ENCODE measurements at places on chromosomes 2 and 18. TPM values are rescaled to one million over a fixed set of nuclear protein-coding genes. Genes with fewer than 3 reads are reported as not detected.

SKA1 gene
- total RNA-seq, result 22.1 TPM

IL1R2 gene
- total RNA-seq, result 0.15 TPM

SLC39A10 gene
- 45.9 TPM for total RNA-seq

- no peak overlapping the region for H3K4me3 ChIP-seq
- H3K36me3 ChIP-seq, result no peaks in the 10 kb centered on the region
- H3K27ac ChIP-seq, result no peak overlapping the region
- no peak for DNase-seq
- no peaks in the 10 kb centered on the region for H3K27me3 ChIP-seq
These were observed 244.9 kb upstream of the PXDN start for GRCh38 chr2:1989216-1989615.

DNA sequence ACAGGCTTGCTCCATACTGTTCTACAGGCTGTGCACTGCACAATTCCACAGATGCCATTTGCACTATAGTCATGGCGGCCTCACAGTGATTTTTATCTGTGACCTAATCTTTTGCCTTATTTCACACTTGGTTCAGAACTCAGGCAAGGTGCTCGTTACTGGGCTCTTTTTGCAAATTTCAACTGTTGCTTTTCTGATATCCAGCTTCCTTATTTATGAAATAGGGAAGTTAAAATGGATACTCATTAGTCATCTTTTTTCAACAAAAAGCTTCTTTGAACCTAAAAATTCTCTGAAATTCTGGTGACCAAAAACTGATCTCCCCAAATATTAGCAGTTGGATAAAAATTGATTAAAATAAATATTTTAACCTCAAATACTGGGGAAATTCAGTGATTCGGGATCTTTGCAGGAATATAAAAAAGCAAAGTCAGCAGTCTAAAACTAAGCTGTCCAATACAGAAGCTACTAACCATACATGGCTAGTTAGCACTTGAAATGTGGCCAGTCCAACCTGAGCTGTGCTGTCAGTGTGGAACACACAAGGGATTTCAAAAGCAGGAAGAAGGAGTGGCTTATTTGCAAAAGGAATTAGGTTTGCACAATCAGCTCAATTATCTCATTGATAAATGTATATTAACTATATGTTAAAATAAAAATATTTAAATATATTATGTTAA is 134.4 kb downstream of the COL4A4 start:
- H3K36me3 ChIP-seq, result no peaks in the 10 kb centered on the region
- no peak for DNase-seq
- no peaks in the 10 kb centered on the region for H3K4me1 ChIP-seq
- H3K27me3 ChIP-seq, result no peaks in the 10 kb centered on the region
- no peak overlapping the region for H3K27ac ChIP-seq
- no peak overlapping the region for H3K4me3 ChIP-seq

HOXD3 gene
- total RNA-seq, result 1.8 TPM

GRCh38 chr2:176415174-176415895 is 146.1 kb downstream of the MTX2 start:
- DNase-seq, result no peak
- H3K4me3 ChIP-seq, result no peak overlapping the region
- H3K27ac ChIP-seq, result no peak overlapping the region
- H3K4me1 ChIP-seq, result no peaks in the 10 kb centered on the region
- no peaks in the 10 kb centered on the region for H3K27me3 ChIP-seq

DNA sequence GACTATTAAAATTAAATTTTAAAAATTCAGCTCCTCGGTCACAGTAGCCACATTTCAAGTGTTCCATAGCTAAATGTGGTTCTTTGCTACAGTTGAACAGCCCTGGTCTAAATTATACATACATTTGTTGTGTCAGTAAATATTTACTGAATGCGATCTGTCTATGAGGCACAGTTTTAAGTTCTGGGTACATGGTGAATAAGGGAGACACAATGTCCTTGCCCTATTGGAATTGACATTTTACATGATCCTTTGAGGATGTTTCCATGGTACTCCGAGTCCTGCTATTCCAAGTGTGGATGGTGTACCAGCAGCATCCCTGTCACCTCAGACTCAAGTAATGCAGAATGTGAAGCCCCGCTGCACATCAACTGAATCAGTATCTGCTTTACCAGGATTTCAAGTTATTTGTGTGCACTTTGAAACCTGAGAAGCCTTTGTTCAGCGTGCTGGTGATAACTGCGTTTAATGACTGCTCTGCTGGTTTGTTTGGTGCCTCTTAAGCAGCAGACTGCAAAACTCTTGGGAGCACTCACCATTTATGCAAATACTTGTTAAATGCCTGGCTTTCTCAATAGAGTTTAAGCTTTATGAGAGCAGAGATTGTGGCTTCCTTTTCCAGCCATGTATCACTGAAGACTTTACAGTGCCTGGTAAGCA is 1.5 kb downstream of the GALNT1 start:
- peaks cover 7% of the 10 kb centered on the region for H3K4me1 ChIP-seq
- DNase-seq, result no peak
- peak overlapping the region; percentile 87 for H3K4me3 ChIP-seq
- H3K27ac ChIP-seq, result peak overlapping the region; percentile 86
- no peaks in the 10 kb centered on the region for H3K27me3 ChIP-seq
- H3K36me3 ChIP-seq, result peaks cover 2% of the 10 kb centered on the region

DNA sequence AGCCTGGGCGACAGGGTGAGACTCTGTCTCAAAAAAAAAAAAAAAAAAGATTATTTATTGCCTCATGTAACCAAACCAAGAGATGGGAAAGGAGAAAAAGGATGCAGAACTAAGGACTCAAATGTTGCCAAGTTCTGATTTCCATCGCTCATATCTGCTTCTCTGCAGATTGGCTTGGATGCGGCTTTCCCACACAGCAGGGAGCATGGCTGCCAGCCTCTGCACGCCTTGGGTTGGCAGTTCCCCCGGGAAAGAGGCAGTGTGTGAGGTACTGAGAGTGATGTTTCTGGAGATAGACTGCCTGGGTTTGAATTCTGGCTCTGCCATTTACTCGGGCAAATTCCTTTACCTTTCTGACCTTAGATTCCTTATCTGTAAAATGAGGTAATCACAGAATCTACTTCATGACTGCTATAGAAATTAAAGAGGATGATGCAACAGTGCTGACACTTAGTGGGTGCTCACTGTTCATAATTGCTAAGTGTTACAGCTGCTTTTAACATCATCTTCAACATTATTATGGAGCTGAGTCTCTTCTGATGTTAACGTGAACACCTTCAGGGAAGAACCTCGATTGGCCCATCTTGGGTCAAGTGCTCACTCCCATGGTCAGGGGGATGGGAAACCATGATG is 68.8 kb downstream of the ACAA2 start:
- DNase-seq, result no peak
- no peak overlapping the region for H3K4me3 ChIP-seq
- H3K27me3 ChIP-seq, result no peaks in the 10 kb centered on the region

- H3K27me3 ChIP-seq, result no peaks in the 10 kb centered on the region
These were observed 6.4 kb upstream of the SPATS2L start for GRCh38 chr2:200300065-200300464.

DNA sequence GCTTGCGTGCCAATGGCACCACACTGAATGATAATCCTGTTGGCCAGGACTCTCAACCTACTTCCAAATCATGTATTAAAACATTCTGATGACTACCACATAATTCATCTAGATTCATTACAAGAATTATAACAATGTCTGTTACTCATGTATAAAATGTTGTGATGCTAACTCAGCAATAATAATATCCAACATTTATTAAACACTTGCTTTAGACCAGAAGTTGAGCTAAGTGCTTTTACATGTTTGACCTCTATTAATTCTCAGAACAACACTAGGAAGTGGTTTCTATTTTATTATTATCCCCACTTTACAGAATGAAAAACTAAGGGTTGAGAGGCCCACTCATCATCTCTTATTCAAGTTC is 178.4 kb downstream of the LNPK start:
- H3K4me3 ChIP-seq, result no peak overlapping the region
- H3K4me1 ChIP-seq, result no peaks in the 10 kb centered on the region
- no peak for DNase-seq
- H3K27me3 ChIP-seq, result no peaks in the 10 kb centered on the region

DNA sequence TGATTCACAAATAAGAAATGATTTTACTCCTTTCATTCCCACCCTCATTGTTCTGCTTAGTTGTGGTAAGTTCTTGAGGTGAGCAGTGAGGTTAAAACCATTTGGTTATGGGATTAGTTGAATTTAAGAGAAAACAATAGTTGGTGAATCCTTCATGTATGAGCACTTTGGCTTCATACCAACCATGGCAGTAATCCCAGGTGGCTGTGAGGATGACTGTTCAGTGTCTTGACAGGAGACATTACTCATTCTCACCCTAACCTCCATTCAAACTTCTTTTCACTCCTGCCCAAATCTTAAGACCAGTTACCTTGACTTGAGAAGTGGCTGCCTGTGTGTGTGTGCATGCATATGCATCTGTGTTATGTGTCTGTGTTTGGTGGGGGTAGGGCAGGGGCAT is 143.1 kb downstream of the SETBP1 start:
- H3K4me3 ChIP-seq, result no peak overlapping the region
- no peak for DNase-seq
- no peaks in the 10 kb centered on the region for H3K4me1 ChIP-seq
- no peak overlapping the region for H3K27ac ChIP-seq

GRCh38 chr2:178700136-178700535 is 107.1 kb downstream of the TTN start:
- H3K4me3 ChIP-seq, result no peak overlapping the region
- H3K27me3 ChIP-seq, result peaks cover 5% of the 10 kb centered on the region
- DNase-seq, result no peak
- H3K36me3 ChIP-seq, result no peaks in the 10 kb centered on the region
- no peak overlapping the region for H3K27ac ChIP-seq
- H3K4me1 ChIP-seq, result no peaks in the 10 kb centered on the region

MC4R gene
- not detected for total RNA-seq

RIOK3 gene
- total RNA-seq, result 74.7 TPM

GRCh38 chr2:114219456-114219855 is 223.0 kb upstream of the DPP10 start:
- no peaks in the 10 kb centered on the region for H3K27me3 ChIP-seq
- H3K4me3 ChIP-seq, result no peak overlapping the region
- no peaks in the 10 kb centered on the region for H3K36me3 ChIP-seq
- no peak overlapping the region for H3K27ac ChIP-seq
- no peak for DNase-seq

GRCh38 chr2:4866198-4866597 is 826.0 kb upstream of the SOX11 start:
- H3K4me1 ChIP-seq, result no peaks in the 10 kb centered on the region
- no peaks in the 10 kb centered on the region for H3K27me3 ChIP-seq
- no peak for DNase-seq
- no peaks in the 10 kb centered on the region for H3K36me3 ChIP-seq

GRCh38 chr2:71734620-71735019 is 281.3 kb downstream of the DYSF start:
- no peak overlapping the region for H3K4me3 ChIP-seq
- no peak overlapping the region for H3K27ac ChIP-seq
- H3K4me1 ChIP-seq, result no peaks in the 10 kb centered on the region

DNA sequence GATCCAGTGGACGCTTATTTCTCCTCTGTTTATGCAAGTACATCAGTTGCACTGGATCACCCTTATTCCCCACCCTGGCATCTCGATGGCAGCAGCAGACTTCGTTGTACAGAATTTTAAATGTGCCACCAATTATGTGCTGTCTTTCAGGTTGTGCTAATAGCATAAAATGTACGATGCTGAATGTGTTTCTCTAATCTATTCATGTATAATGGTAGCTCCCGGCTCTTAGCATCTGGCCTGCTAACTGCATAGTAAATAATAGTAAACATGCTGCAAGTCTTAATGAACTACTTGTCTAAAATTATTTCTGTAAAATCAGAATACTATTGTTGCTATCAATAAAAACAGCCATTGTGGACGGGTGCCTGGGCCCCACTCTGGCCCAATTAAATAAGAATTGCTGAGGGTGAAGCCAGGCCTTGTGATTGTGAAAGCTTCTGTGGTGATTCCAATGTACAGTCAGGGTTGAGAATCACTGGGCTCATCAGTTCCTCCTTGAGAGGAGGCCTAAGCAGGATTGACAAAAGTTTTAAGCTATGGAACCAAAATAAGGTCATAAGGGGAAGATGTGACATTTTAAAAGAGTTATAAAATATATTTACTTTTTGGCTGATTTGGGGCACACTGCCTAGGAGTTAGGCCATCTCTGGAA is 14.4 kb upstream of the MYO3B start:
- H3K4me1 ChIP-seq, result no peaks in the 10 kb centered on the region
- DNase-seq, result no peak
- H3K27ac ChIP-seq, result no peak overlapping the region
- H3K36me3 ChIP-seq, result no peaks in the 10 kb centered on the region
- H3K4me3 ChIP-seq, result no peak overlapping the region

DNA sequence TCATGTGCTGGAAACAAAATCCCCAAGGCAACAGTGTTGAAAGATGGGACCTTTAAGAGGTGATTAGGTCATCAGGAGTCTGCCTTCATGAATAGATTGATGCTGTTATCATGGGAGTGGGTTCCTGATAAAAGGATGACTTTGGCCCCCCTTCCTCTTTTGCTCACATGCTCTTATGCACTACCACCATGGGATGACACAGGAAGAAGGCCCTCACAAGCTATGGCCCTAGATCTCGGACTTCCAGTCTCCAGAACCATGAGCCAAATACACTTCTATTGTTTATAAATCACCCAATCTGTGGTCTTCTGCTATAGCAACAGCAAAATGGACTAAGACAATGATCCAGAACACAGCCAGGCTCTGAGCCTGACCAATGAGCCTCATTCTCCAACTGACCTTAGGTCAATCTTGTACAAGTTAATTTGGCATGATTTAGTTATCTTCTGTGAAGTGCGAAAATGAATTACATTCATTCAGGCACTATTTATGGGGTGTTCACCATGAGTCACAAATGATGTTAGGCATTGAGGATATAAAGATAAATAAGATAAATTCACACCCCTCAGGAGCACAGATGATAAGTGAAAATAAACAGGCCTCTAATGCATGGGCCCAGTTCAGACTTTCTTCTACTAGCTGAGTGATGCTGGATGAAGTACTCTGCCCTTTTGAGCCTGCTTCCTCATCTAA is 37.7 kb upstream of the NT5C1B start:
- DNase-seq, result no peak
- H3K27me3 ChIP-seq, result no peaks in the 10 kb centered on the region
- no peak overlapping the region for H3K4me3 ChIP-seq
- no peaks in the 10 kb centered on the region for H3K4me1 ChIP-seq
- H3K27ac ChIP-seq, result no peak overlapping the region
